ENCODE measurements at places on chromosomes 5 and 9. TPM values are rescaled to one million over a fixed set of nuclear protein-coding genes. Genes with fewer than 3 reads are reported as not detected.

GRCh38 chr5:128426090-128426534 is 111.9 kb downstream of the FBN2 start:
- DNase-seq, result no peak

GRCh38 chr5:129438322-129438721 is 21.8 kb upstream of the ADAMTS19 start:
- peak; percentile 4 for DNase-seq

- no peak for DNase-seq
These were observed 15.5 kb upstream of the TRIM32 start for GRCh38 chr9:116671605-116672004.

- DNase-seq, result no peak
These were observed 147.3 kb downstream of the FAM114A2 start for GRCh38 chr5:153891394-153891793.

- DNase-seq, result no peak
These were observed 6.7 kb upstream of the SPATA31E1 start for GRCh38 chr9:87875831-87876545.

DNA sequence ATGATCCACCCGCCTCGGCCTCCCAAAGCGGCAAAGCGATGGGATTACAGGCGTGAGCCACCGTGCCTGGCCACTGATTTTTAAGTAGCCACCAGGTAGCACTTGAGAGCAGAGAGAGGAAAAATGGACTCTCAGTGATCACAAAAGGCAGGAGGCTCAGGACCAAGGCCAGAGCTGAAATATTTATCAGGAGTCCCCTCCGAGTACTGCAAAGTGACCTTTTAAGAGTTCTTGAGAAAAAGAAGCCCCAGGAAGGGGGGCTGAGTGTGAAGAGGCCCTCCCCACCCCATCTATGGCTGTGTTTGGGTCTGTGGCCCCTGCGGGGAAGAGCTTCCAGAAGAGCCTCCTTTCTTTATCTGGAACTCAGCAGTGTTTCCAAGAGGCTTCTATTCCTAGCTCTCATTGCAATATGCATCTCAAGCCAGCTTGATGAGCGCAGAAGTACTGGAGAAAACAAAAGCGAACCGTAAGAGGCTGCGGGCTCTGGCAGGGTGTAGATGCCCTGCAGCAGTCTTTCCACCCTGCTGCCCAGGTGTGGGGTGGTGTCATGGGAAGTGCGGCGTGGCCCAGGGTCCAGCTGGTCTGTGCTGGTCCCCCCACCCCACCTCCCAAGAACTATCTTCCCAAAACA is 75.5 kb upstream of the CDK20 start:
- no peak for DNase-seq

DNA sequence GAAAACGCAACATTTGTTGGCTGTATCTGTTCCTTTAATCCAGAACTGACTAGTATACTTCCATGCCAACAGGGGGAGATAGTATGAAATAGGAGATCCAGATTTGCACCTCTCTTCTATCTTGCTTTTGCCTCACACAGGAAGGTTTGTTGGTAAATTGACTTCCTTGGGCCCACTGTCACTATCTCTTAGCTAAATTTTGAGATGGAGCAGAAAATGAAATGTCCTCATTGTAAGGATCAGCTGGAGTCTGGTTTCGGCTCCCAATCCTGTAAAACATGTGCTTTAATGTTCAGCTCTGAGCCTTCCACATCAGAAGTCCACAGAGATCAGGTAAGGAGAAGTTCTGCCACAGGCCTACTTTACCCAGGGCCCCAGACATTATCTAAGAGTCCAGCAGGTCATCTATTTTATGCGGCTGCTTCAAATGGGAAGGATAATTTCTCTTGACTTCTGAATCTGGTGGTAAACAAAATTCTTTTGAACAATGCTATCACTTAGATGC is 176.8 kb downstream of the FER start:
- DNase-seq, result peak; percentile 53

The GLIPR2 gene
- total RNA-seq, result 5.1 TPM

The SPINK13 gene
- total RNA-seq, result not detected

All from GM23338 (cell line).